ENCODE measurements at places on chromosomes 11 and 22. TPM values are rescaled to one million over a fixed set of nuclear protein-coding genes. Genes with fewer than 3 reads are reported as not detected.
A peak's percentile ranks its signal among the peaks of the same experiment; 100 is the strongest.

FGF3 gene
- total RNA-seq = not detected

SC5D gene
- total RNA-seq = 22.0 TPM

CREB3L1 gene
- total RNA-seq = 12.1 TPM

DNA sequence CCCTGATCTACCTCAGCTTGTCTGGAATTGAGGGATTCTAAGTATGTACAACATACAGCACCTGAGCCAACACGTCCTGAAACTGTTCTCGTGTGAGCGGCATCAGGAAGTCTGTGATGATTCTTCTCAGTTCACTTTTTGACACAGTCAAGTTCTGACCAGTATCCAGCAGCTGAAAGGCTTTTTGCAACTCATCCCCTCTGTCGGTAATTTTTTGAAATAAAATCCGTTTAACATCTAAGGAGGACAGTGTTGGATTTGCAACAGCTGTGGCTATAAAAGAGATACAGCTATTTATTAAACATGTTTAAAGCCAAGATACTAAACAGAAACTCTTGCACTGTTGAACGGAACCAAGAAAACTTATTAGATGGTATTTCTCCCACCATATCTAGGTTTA is 39.3 kb downstream of the EFCAB6 start:
- DNase-seq = no peak

OR4A16 gene
- not detected for total RNA-seq

GRCh38 chr11:3167143-3168119 is 2.3 kb upstream of the OSBPL5 start:
- no peak for DNase-seq

SMPD1 gene
- total RNA-seq = 38.9 TPM

KDM2A gene
- total RNA-seq = 41.2 TPM

DNA sequence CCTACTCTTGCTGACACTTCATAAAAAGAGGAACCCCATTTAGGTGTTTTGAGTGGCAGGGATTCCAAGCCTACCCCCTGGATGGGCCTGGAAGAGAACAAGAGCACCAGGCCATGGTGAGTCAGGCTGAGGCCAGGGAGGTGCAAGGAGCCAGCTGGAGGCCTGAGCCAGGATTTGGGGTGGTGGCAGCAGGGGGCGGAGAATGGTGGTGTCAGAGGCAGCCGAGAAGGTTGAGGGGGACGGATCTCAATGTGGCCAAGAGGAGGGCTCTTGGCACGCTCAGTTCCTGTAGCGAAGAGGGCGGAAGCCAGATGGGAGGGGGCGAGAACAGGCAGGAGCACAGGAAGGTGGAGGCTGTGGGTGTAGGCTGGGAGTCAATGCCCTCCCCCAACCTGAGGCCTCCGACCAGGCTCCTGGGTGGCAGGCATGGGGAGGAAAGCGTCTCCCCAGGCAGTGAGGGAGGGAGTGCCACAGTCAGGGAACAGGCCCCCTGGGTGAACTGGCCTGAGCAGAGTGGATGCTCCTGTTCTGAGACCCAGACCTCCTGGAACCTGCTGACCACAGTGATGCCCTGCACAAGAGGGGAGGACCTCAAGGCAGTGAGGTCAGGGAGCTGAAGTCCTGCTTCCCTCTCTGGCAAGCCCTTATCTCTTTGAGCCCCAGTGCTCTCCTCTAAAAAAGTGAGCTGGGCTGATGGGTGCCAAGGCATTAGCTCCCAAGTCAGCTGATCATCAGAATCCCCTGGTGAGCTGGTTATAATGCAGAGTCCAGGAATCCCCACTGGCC is 13.9 kb downstream of the RTN4RL2 start:
- no peak for DNase-seq

CCDC89 gene
- total RNA-seq = 0.26 TPM

DNA sequence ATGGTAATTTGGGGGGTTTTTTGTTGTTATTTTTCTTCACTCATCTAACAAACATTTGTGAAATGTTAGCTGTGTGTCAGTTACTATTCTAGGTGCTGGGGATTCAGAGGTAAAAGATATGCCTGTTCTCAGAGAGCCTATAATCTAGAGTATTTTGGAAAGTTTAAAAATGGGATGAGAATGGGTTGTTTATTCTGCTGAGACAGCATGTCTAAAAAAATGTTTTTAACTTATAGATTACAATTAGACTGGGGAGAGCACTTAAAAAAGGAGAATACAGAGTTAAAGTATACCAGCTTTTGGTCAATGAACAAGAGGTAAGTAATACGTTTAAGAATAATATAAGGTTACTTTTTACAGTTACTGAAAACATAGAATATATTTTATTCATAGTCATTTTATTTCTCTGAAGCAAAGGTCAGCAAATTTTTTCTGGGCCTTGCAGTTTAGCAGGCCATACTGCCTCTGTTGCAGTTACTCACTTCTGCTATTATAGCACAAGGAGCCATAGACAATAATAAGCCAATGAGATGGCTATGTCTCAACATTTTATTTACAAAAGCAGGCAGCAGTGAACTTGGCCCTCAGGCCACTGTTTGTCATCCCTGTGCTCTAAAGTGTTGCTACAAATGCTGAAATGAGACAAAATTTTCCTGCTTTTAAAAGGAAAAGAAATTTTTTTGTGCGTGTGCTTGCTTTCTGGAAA is 60.0 kb downstream of the DKK3 start:
- no peak for DNase-seq

BDNF gene
- total RNA-seq = 23.6 TPM

GRCh38 chr22:33327348-33327860 is 269.2 kb upstream of the SYN3 start:
- DNase-seq = no peak

GRCh38 chr22:48263791-48264351 is 1501.4 kb downstream of the TBC1D22A start:
- no peak for DNase-seq

- no peak for DNase-seq
These were observed 7.3 kb upstream of the ARAP1 start for GRCh38 chr11:72759468-72759985.

CELSR1 gene
- 1.1 TPM for total RNA-seq

NAALADL1 gene
- total RNA-seq = not detected

UPK3A gene
- not detected for total RNA-seq

DNA sequence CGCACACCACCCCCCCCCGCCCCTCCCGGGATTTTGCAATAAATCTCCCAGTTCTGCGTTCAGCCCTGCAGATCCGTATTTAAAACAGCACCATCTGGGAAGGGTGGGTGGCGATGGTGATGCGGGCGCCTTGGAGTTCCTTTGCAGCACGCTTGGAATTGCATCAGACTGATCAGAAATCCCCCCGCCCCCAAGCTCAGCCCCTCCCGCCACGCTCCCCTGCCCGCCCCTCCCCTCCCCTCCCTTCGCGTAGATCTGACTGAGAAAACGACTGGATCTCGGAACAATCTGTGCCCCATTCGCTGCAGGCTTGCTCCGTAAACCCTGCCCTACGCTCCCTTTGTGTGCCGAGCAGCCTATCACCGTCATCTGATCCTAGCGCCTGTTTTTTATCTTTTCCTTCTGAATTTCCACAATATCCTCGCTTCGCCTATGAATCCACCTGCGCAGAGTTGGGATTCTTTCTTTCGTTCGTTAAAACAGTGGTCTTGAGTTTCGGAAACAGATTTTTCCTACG is 18.1 kb upstream of the BDNF start:
- no peak for DNase-seq

DNA sequence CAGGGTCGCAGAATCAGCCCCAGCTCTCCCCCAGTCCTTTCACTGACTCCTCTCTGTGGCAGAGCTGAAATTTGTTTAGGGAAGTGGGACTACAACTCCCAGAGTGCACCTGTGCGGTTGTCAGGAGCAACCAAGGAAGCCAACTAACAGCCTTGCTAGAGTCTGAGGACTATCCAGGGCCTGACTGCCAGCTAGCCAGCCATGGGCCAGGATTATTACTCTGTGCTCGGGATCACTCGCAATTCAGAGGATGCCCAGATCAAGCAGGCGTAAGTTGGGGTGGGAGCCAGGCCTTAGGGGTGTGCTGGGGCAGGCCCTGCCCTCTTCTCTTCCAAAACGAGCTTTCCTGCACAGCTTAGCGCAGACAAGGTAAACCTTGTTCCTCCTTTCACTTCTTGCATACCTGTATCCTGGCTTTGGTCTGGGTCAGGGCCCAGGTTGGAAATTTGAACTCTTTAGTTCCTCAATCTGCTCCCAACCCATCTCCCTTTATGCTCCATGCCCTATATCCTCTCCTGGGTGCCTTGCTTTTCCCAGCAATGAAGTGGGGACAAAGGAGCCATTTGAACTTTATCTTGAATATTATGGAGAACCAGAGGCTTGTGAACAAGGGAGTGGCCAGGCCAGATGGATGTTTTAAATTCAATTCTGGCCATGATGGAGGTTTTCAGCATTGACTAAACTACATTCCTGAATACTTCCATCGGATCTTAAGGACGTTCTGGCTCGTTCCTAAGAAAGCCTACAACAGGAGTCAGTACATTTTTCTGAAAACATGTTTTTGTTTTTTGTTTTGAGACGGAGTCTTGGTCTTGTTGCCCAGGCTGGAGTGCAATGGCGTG is at the start of gene DNAJB13:
DNAJB13 (plus strand) TSS at position 158 of the 842 bp plus-strand sequence; CDS start at position 202, 44 bp downstream.
- no peak for DNase-seq

GRCh38 chr11:68798221-68798813 is 43.4 kb downstream of the CPT1A start:
- peak; percentile 33 for DNase-seq

P4HA3 gene
- total RNA-seq = not detected

DNA sequence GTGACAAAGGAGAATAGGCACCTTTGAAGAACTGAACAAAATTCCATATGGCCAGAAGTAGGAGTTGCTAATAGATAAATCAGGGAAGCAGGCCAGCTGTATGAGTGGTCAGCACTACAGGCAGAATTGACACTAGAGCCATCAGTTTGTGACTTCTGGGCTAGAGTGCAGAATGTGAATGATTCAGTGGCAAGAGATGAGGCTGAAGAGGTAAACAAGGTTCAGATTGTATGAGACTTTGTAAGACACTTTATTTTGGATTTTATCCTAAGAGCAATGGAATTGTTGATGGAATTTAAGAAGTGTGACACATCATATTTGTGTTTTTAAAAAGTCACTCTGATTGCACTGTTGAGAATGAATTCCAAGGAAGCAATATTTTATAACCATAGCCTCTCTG is 12.9 kb downstream of the BIRC3 start:
- no peak for DNase-seq

DNA sequence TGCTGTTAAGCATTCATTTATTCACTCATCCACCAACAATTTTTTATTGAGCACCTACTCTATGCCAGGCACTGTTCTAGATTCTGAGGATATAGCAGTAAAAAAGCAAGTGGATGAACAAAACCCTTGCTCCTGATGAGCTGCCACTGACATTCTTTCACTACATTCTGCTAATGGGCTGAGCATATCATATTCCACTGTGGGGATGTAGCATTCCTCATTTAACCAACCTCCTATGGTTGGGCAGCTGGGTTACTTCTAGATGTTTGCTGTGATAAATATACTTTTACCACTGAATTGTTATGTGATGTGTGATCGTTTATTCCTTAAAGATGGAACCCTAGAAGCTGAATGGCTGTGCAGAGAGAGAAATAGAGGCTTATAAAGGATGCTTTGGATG is 176.9 kb downstream of the MN1 start:
- no peak for DNase-seq

GRCh38 chr11:64042301-64042700 is 6.6 kb downstream of the FLRT1 start:
- no peak for DNase-seq

IGSF9B gene
- not detected for total RNA-seq

DNA sequence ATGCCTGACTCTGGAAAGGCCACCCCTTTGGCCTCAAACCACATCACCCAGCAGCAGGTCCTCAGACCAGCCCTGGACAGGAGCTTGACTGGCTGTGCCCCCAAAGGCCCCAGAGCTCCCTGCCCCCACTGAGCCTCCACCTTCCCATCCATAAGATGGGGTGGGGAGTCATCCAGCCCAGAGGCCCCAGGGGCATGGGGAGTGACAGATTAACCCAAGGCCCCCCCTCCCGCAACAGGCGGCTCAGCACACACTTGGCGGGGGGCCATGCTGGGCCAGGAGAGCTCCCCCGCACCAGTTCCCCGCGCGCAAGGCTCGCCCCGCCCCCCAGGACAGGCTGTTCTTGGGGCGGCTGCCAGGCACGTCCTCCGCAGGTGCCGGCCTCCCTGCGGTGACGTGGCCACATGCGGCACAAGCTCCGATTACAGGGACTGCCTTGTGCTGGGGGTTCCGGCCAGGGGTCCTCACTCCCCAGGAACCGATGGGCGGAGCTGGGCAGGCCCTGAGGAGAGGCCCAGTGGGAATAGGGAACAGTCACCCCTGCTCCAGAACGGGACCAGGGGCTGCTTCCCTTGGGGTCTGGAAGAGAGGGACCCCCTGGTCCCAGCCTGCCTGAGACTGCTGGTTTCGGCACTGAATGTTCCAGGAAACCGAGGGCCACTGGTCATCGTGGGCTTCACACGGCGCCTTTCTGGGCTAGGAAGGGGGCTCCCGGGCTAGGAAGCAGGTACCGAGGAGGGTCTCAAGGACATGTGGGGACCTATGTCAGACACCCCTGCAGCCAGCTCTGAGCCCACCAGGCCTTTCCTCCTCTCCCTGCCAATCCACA is 5.1 kb upstream of the CDKN1C start:
- DNase-seq = no peak

DNA sequence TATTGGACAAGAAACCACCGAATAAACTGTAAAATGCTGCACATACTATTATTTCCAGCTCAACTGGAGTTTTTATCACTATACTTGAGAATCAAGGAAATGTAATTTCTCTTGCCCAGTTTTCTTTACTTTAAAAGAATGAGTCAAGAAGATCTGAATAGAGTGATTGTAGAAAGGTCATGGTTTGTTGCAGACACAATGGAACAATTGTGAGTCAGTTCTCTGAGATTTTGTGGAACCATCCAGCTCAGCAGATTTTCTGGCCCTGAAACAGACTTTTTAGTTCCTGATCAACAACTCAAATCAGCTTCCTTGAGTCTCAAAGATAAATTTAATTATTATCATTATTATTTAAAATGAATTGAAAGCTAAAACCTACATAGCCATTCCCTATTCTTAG is 1.3 kb downstream of the TCN1 start:
- DNase-seq = no peak

DNA sequence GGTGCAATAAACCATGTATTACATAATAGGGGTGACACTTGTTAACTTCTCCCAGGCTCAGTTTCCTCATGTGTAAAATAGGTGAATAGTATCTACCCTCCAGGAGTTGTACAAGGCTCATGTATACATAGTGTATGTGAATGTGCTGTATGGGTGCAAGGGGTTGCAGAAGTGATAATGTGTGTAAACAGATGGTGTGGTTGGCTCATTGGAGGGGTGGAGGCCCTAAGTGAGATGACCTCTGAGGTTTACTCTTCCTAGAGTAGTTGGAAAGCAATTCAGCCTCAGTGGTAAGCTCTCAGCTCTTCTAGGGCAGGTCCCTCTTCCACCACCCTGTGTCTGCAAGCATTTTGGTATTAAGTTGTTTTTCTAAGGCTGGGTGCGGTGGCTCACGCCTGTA is 102.4 kb downstream of the PTPRJ start:
- DNase-seq = no peak

ANO1 gene
- 0.72 TPM for total RNA-seq

VSIG10L2 gene
- total RNA-seq = not detected

DNA sequence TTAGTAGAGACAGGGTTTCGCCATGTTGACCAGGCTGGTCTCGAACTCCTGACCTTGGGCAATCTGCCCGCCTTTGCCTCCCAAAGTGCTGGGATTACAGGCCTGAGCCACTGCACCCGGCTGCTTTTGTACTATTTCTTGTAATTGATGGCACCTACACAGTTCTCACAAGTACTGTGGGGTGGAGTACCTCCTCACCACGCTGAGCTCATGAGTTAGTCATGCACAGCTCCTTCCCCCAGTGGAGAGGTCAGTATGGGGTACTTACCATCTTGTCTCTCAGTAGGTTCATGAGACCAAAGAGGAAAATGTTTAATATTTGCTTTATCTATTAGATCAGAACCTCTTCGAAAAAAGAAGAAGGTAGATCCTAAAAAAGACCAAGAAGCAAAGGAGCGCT is 2.1 kb downstream of the MRPL40 start:
- no peak for DNase-seq

GRCh38 chr11:94310191-94310875 is 6.0 kb downstream of the IZUMO1R start:
- DNase-seq = no peak

Measured in SJSA1 (cell line).